ENCODE measurements at places on chromosomes 12 and 14.

- no peak for DNase-seq
These were observed 36.2 kb downstream of the VDR start for GRCh38 chr12:47868552-47869031.

GRCh38 chr14:89061696-89062095, 237.2 kb downstream of the TTC8 start:
- DNase-seq = no peak

GRCh38 chr14:59311723-59312122, 123.3 kb downstream of the DAAM1 start:
- no peak for DNase-seq

- DNase-seq = peak; percentile 24
These were observed 169.8 kb downstream of the LRIG3 start for GRCh38 chr12:58750484-58750883.

DNA sequence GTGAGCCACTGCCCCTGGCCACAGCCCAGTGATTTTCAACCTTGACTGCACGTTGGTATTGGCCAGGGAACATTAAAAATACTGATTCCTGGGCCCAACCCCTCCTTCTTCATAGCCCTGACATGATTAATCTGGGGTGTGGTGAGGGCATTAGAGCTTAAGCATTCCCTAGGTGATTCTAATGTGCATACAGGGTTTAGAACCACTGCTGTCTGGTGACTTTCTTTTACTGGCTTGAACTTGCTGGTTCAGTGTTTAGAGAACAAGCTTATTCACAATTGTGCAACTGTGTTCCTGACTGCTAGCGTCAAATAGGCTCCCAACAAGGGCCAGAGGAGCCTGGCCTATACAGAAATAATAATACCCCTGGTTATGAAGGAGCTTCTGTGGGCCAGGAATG, 488.8 kb upstream of the CCDC196 start:
- DNase-seq = no peak

DNA sequence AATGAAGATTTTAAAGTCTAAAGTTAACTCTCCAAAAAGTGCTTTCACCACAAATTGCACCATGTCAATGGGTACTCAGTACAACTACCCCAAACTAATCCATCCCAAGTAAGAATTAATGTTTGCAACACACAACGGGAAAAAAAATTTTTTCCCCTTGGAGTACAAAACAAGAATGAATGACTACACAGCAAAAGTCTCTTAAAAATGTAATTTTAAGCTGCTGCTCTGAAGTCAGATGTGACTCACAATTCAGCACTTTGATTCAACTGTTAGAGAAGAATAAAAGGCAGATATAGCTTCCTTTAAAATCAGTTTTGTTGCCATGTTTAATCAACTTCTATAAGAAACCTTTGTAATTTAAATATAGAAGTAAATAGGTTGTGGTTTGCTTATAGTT, 42.5 kb upstream of the VPS33A start:
- DNase-seq = no peak

Measured in kidney capillary endothelial cell (primary cell).